Glutamatergic neuron (in vitro differentiated cells): ENCODE measurements at places on chromosomes 11 and 22. TPM values are rescaled to one million over a fixed set of nuclear protein-coding genes. Genes with fewer than 3 reads are reported as not detected.

The SYCE3 gene
- total RNA-seq: not detected

The OR5A1 gene
- total RNA-seq: not detected

The CXCR5 gene
- not detected for total RNA-seq

The CD3E gene
- total RNA-seq: not detected

The ISX gene
- not detected for total RNA-seq

The MUC5AC gene
- not detected for total RNA-seq

The MED15 gene
- total RNA-seq: 83.6 TPM

The DYNC2H1 gene
- 9.7 TPM for total RNA-seq

The USP2 gene
- total RNA-seq: 2.6 TPM

The NXPE4 gene
- total RNA-seq: not detected

The GUCY1A2 gene
- total RNA-seq: 20.3 TPM

The ARHGAP8 gene
- total RNA-seq: 0.59 TPM

The SLC22A9 gene
- total RNA-seq: not detected

The RFPL2 gene
- 1.4 TPM for total RNA-seq

The FOLR1 gene
- total RNA-seq: not detected

The OR8G5 gene
- total RNA-seq: not detected

The GNAZ gene
- 82.5 TPM for total RNA-seq

The CPT1B gene
- 118 TPM for total RNA-seq

The FXYD6 gene
- total RNA-seq: 57.1 TPM

The SERPING1 gene
- 46.1 TPM for total RNA-seq

The MMP27 gene
- not detected for total RNA-seq

The UBTFL1 gene
- total RNA-seq: not detected

The APOA5 gene
- not detected for total RNA-seq

The MPZL2 gene
- not detected for total RNA-seq

The ARRB1 gene
- total RNA-seq: 38.0 TPM

The CHADL gene
- total RNA-seq: 0.27 TPM

The LAYN gene
- 0.98 TPM for total RNA-seq

The VSIG10L2 gene
- not detected for total RNA-seq

The SLC22A6 gene
- total RNA-seq: not detected

The SAA2 gene
- 0.44 TPM for total RNA-seq

The POTEH gene
- not detected for total RNA-seq

The FIBIN gene
- total RNA-seq: 0.22 TPM

The TRIM22 gene
- total RNA-seq: 5.0 TPM

The RAB36 gene
- total RNA-seq: 2.0 TPM

The MS4A6A gene
- total RNA-seq: not detected

The OR8K1 gene
- not detected for total RNA-seq

The FADD gene
- 23.1 TPM for total RNA-seq

The SPI1 gene
- not detected for total RNA-seq

The LGR4 gene
- 87.1 TPM for total RNA-seq

The SYT7 gene
- total RNA-seq: 93.6 TPM

The PKDREJ gene
- total RNA-seq: not detected

The TRMT2A gene
- total RNA-seq: 62.1 TPM

The TMEM121B gene
- total RNA-seq: 44.1 TPM

The SULT4A1 gene
- total RNA-seq: 79.5 TPM

The SLC22A12 gene
- not detected for total RNA-seq

The INPP5J gene
- total RNA-seq: 15.4 TPM

The RTL10 gene
- 12.1 TPM for total RNA-seq

The OR51E2 gene
- total RNA-seq: not detected

The GGT5 gene
- total RNA-seq: 10.7 TPM

The NCAPH2 gene
- total RNA-seq: 52.9 TPM

The TMEM132A gene
- 664 TPM for total RNA-seq

The TEX54 gene
- 1.0 TPM for total RNA-seq

The RIMBP3C gene
- 0.22 TPM for total RNA-seq

The ELMOD1 gene
- 0.81 TPM for total RNA-seq

The SCGB1D2 gene
- not detected for total RNA-seq
